ENCODE measurements at places on chromosomes 5 and 9. TPM values are rescaled to one million over a fixed set of nuclear protein-coding genes. Genes with fewer than 3 reads are reported as not detected.

GRCh38 chr5:178450121-178451028 lies 139.8 kb downstream of the COL23A1 start:
- DNase-seq, result peak; percentile 36

DNA sequence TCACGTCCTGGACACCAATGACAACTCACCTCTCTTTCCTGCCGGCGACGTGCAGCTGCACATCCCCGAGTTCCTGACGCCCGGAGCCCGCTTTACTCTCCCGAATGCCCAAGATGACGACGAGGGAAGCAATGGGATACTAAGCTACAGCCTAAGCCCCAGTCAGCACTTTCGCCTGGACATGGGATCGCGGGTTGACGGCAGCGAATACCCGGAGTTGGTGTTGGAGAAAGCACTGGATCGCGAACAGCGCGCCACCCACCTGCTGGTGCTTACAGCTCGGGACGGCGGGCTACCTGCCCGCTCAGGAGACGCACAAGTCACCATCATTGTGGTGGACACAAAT lies 1.1 kb downstream of the PCDHAC1 start:
- no peak for DNase-seq

DNA sequence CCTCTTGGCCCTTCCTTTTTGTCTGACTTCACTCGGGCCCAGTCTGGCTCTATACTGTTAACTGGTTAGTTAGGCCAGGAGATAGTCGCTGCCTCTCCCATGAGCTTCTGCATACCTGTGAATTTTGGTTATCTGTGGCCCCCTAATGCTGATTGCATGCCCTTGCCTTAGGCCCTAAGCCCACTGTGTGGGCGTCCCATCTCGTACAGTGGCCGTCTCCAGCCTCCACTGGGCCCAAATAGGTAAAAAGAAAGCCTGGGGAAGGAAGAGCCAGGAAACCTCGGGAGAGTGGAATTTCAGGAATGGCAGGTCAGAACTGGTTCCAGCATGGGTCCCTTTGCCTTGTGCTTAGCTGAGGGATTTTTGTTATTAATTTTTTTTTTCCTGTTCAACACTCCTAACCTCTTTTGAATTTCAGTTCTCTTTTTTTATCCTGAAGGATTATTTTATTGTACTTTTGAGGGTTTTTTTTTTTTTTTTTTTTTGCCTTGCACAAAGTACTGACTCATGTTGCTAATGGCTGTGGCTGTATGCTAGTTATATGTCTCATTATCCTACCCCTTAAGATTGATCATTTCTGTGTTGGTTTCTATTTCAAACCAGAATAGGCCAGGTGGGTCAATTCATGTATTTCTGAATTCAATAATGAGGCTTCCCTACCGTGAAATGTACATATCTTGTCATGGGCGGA lies 3.4 kb downstream of the PRRC2B start:
- no peak for DNase-seq

DNA sequence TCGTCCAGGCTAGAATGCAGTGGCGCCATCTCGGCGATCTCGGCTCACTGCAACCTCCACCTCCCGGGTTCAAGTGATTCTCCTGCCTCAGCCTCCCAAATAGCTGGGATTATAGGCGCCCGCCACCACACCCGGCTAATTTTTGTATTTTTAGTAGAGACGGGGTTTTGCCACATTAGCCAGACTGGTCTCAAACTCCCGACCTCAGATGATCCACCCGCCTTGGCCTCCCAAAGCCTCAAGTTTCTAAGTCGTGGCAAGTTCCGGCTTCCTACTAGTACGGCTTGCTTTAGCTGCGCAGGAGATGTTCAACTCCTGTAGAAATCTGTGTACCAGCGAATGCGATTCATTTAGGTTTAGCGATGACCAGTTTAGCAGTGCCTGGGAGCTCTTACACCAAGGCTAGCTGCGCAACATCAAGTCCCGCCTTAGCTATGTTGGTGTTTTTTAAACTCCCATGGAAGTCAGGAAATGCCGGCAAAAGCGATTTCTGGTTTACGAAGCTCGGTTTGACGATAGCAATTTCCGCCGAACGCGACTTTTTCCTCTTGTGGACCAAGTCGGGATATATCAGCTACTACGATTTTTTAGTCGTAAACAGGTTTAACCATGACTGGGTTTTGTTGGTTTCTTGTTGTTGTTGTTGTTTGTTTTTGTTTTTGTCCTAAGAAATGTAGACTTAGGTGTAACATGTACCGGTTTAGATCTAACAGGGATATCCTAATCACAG lies 46.4 kb downstream of the ANXA2R start:
- DNase-seq, result peak; percentile 76

- DNase-seq, result no peak
These were observed 7.4 kb downstream of the LRRC14B start for GRCh38 chr5:198516-199196.

GRCh38 chr5:68067976-68068603 lies 147.5 kb upstream of the PIK3R1 start:
- no peak for DNase-seq

- DNase-seq, result no peak
These were observed 76.4 kb upstream of the ROR2 start for GRCh38 chr9:92026206-92027002.

- DNase-seq, result no peak
These were observed 560.6 kb downstream of the TLE1 start for GRCh38 chr9:81128701-81129100.

DNA sequence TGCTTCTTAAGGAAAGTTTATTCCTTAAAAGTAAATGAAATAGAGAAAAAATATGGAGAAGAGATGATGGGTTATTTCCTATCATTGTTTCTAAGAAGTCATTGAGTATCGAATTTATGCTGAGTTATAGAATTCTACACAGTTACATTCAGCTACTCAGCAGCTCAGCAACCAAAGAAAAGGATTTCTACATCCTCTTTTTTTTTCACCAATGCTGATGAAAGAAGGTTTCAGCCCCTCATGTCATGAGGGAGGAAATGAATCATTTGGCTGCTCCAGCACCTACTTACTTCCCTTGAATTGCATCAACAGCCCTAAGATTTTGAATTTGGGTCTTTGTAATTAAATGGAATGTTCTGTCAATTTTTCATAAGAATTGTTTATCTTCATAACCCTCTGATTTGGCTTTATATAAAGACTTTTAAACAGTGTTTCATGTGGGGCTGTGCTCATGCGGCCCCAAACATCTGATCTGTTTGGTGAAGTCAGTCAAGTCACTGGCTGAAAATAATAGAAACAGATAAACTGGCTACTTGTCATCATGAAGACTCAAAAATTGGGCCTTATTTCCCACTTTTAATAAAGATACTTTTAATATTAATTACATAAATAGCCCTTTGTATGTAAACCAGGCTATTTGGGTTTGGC lies 18.5 kb upstream of the SNX2 start:
- DNase-seq, result peak; percentile 94

GRCh38 chr9:131198041-131198715 lies 72.8 kb downstream of the NUP214 start:
- DNase-seq, result no peak

- no peak for DNase-seq
These were observed 192.1 kb downstream of the ERCC6L2 start for GRCh38 chr9:96067600-96067999.

DNA sequence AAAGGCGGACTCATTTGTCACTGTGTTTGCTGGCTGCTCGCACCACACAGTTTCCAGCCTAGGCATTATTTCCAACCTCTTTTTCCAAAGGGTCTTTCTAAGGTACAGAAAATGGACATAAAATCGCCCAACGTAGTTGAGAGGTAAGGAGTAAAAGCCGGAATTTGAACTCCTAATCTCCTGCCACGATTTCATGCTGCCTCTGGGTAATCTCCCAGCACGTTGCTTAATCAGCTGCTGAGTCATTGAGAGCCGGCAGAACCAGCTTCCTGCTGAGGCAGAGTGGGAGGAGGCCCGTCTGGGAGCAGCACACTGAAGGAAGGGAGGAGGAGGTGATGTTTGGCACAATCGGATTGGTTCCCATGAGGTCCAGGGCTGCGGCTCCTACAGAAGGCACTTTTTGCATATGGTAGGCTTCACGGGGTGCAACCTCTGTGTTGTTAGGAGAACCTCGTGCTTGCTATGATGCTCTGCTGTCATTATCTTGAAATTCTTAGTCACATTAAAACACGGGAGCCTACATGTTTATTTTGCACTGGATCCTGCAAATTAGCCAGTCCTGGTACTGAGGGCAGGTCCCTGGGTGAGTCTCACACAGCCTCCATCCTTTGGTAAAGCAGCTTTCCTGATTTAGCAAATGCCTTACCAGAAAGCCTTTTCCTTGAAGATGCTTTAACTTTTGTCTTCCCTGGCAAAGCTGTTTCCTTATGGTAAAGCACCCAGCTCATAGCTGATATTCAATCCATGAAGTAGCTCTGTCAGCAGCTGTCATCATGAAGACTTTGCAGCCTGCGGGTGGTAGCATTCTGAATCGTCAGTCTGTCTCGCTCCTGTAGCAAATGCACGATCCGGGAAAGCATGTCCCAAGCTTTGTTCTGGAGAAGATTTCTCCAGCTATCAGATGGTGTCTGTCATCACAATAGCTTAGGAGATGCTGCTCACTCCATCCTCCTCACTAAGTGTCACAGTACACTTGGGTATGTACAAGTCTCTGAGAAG lies 191.6 kb upstream of the MSX2 start:
- DNase-seq, result peak; percentile 93

DNA sequence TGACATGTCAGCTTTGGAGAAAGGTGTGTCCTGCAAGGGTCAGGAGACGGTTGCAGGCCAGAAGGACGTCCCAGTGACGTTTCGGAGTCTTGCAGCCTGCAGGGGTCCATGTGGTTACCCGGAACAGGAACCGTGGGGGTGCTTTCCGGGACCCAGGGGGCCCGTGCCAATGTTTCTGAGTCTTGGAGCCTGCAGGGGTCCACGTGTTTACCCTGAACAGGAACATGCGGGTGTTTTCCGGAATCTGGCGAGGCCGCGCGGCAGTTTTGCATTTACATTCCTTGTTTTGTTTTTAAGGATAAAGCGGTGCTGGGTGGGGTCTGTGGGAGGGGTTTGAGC lies 30.6 kb downstream of the NKD2 start:
- DNase-seq, result no peak

GRCh38 chr9:78363221-78363620 lies 66.3 kb downstream of the PSAT1 start:
- no peak for DNase-seq

DNA sequence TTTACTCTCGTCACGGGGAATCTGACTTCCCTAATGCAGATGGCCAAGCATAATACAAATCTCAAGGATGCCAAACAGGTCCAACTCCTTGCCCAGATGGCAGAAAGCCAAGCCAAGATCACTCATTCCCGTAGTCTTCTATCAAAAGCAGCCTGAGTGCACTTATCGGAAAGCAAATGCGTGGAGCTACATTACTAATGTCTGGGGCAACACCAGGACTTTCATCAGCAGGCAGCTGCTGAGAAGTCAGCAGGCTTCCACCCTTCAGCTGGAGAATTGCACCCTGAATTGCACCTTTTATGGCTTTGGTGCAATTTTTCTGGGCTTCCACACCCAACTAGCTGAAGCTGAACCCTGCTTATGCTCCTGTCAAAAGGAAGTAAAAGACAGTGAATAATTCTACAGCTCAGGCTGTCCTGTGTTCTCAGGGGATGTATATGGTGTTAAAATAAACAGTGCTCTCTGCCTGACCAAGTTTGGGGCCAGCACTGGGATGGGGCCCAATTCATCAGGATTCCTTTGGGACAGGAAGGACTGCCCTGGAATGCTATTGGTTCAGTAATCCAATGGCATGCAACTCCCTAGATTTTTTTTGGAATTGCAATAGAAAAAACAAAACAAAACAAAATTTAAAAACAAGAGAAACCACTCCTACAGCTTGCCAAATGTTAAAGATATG lies 92.6 kb downstream of the DPYSL3 start:
- no peak for DNase-seq

DNA sequence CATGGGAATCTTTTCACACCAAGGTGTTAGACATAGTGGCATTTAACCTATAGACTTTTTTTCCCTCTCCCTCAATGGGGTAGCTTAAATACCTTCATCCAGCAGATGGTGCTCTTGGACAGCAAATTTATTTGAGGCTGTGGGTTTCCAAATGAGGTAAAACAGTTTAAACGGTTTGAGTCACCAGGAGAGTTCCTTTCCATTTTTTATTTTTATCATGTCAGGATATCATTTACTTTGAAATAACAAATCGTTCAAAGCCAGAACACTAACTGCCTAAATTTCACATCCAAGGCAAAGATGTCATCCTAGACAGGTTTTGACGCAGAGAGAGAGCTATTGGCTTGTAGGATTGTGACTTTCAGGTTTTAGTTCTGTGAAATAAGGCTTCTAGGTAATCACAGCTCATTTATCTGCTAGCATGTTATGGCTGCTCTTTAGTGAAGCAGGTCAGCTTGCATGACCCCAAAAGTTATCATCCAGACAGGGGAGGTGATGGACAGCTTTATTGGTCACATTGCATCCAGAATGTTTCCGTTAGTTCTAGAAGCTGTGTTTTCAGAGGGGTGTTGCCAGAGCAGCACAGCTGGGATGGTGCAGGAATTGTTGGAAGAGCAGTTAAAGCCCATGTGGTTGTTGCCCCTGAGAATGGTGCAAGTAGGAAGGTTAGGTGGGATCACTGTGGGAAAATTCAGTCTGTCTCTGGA lies 69.8 kb downstream of the KDM4C start:
- peak; percentile 10 for DNase-seq

- no peak for DNase-seq
These were observed 119.1 kb downstream of the SLIT3 start for GRCh38 chr5:169181814-169182213.

- peak; percentile 34 for DNase-seq
These were observed 75.0 kb downstream of the OTULIN start for GRCh38 chr5:14739538-14739937.

DNA sequence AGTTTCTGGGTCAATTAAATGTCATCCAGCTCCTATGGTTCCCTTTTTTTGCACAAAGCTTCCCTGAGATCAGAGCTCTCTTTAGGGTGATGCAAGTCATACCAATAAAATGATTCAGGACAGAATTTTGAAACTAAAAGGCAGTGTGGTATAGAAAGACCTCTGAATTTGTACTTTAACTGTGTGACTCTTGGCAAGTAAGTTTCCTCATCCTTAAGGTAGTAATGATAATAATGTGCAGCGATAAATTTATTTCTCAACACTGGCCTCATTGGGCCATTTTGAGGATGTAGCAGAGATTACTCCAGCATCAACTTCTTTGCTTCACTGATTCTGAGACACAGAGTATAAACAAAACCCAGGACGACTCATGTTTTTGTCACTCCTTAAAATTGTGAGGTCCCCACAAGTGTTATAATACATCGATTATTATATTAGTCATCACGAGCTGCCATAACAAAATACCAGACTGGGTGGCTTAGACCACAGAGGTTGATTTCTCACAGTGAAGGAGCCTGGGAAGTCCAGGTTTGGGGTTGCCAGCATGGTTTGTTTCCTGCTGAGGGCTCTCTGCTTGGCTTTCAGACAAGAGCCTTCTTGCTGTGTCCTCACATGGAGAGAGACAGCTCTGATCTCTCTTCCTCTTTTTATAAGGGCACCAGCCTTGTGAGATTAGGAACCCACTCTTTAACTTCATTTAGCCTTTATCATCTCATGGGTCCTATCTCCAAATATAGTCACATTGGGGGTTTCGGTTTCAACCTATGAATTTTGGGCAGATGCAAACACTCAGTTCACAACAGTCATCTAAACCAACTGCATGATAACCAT lies 293.0 kb downstream of the ZNF608 start:
- DNase-seq, result no peak

- DNase-seq, result no peak
These were observed 759 bp downstream of the GEMIN5 start for GRCh38 chr5:154937186-154937717.

Gene ADGRV1
- 0.18 TPM for polyA plus RNA-seq

Gene OR1J2
- polyA plus RNA-seq, result not detected

Gene PROB1
- 0.11 TPM for polyA plus RNA-seq

Data from CD14-positive monocyte (primary cell).